CD4-positive, alpha-beta T cell treated with Interleukin-21 for 1 hour (primary cell): ENCODE measurements at places on chromosomes 1 and 21.

DNA sequence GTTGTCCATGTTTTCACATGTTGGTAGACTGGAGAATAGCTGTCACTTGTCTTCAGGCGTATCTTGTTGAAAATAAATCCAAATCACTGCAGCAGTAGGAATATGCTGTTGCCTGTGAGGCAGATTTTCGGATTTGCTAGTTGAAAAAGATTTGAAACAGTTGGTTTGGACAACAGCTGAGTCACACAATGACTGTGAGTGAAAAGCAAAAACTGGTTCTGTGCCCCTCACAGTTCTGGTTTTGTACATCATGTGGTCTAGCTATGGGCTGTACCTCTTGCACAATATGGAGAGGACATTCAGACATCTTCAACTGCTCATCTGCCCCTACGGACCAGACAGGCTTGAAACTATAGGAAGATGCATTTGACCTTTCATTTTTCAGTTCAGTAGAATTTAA, 1.8 kb downstream of the ARF1 start:
- no peak for DNase-seq

DNA sequence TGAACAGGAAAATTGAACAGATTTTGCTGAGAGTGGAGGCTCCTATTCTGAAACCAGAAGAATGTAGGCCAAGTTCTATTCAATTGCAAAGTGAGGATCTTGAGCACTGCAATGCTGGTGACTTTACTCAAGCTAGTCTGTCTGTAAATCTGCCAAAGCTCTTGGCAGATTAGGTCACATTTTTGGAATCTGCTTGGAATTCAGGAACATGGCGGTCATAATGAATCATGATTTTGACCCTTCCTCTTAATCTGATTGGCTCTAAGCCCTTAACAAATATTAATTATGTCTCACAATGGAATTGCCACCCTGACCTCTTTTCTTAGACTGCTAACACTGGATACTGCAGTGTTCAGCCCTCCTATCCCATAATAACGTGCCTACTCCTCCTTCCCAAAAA, 7.2 kb upstream of the GNG12 start:
- no peak for DNase-seq

DNA sequence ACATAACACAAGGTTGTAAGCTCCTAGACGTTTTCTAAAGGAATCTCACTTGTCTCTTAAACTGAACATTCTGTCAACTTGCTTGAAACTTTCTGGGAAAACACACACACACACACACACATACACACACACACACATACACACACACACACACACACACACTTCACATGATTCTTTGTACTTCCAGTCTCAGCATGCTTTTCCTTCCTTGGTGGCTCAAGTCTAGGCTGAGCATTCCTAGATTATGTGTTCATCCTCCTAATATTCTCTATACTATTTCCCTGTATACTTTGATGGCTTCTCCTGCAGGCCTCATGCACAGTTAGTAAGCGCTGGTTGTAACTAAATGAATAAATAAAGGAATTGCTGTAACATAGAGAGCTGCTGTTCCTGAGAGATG, 372.1 kb downstream of the PTPRC start:
- DNase-seq, result no peak

GRCh38 chr1:53541263-53541625, 82.0 kb downstream of the DMRTB1 start:
- DNase-seq, result no peak

GRCh38 chr1:155263067-155263466, 907 bp upstream of the SCAMP3 start:
- DNase-seq, result no peak

GRCh38 chr1:59815892-59816291, 1.1 kb downstream of the HOOK1 start:
- no peak for DNase-seq

DNA sequence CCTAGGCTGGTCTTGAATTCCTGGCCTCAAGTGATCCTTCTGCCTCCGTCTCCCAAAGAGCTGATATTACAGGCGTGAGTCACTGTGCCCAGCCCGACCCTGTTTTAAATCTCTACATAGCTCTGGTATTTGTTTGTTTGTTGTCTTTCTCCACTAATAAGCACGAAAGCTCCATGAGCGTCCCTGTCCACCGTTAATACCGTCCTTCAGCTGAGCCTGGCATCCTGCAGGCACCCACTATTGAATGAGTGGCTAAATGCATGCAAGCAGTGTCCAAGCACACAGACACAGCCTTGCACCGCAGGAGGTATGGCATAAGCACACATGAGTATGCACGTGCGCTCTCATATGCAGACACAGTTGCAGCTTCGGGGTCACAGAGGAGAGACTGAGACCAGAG, 4.5 kb upstream of the COL16A1 start:
- DNase-seq, result no peak

DNA sequence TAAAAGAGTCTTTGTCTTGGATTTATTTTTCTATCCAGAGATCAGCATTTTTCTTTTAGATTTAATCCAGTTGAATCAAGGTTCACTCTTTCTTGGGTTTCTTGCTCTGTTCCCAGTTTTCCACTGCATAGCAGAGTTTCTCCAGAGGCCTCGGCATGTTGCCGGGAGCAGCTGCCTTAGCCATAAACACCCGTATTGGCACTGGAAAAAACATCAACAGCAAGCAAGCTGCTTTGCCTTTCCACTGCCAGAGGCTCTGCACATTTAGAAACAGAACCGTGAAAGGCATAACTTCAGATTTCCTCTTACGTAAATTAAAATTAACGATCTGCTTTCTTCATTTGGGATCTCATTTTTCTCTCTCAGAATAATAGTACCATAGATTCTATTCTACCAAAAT, 181.8 kb upstream of the L1TD1 start:
- DNase-seq, result no peak

- DNase-seq, result no peak
These were observed 61.5 kb upstream of the JAK1 start for GRCh38 chr1:65027666-65028358.

GRCh38 chr1:171794085-171794484, 12.6 kb downstream of the METTL13 start:
- no peak for DNase-seq

GRCh38 chr1:78492386-78492950, 1.7 kb downstream of the PTGFR start:
- DNase-seq, result no peak

DNA sequence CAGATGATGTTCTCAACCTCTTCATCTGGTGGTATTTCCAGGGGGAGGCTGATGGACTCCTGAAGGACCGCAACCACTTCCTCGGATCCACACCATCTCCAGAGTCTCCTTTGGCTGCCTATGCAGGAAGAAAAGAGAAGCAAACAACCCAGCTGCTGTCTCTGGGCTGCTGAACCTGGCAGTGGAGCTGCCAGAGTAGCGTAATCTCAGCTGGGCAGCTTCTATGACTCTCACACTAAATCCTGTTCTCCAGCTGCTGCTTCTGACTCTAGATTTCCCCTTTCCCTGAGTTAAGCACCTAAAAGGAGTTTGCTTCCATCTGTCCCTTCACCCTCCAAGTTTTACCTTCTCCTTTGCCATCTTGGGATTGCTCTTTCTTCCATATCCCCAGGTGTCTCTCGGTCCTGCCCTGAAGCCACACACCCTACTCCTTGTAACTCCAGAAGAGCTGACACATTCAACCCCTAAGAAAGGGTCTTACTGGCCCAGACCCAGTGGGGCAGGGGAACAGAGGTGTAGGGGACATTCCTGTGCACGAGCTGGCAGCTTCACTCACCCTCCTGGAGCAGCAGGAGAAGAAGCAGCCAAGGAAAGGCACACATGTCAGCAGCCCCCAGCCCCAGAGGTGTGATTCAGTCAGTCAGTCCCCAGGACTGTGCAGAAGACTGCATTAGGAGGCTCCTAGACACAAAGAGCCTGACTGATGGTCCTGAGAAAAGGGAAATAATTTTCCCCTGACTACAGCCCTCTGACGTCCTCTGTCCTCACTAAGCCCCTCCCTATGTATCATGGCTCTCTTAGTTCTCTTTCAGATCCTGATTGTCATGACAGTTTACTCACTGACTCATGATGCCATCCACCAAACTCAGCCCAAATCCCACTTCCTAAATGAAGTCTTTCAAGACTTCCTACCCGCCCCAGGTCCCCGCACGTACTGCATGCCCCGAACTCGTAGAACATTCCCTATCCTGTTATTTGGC, at the start of gene SLAMF9:
Gene SLAMF9, minus strand, starts transcription at position 702 of the 980 bp plus-strand sequence. Its CDS starts 100 bp downstream, at position 602.
- peak; percentile 12 for DNase-seq

- no peak for DNase-seq
These were observed 347.2 kb upstream of the ZRANB2 start for GRCh38 chr1:71428029-71428428.

GRCh38 chr1:80202118-80202517, 1195.6 kb upstream of the ADGRL4 start:
- no peak for DNase-seq

GRCh38 chr1:15940110-15941043, 35.5 kb downstream of the ZBTB17 start:
- DNase-seq, result no peak

- DNase-seq, result no peak
These were observed 48.9 kb upstream of the ZNF326 start for GRCh38 chr1:89945852-89946476.
